Stimulated activated CD4-positive, alpha-beta T cell treated with anti-CD3 and anti-CD28 coated beads, Interleukin-4, amount 100 ng/mL, for 24 hours (primary cell): ENCODE measurements at places on chromosomes 3 and 15.
A peak's percentile ranks its signal among the peaks of the same experiment; 100 is the strongest.

GRCh38 chr15:77624868-77625267 lies 7.8 kb downstream of the LINGO1 start:
- no peak for DNase-seq

DNA sequence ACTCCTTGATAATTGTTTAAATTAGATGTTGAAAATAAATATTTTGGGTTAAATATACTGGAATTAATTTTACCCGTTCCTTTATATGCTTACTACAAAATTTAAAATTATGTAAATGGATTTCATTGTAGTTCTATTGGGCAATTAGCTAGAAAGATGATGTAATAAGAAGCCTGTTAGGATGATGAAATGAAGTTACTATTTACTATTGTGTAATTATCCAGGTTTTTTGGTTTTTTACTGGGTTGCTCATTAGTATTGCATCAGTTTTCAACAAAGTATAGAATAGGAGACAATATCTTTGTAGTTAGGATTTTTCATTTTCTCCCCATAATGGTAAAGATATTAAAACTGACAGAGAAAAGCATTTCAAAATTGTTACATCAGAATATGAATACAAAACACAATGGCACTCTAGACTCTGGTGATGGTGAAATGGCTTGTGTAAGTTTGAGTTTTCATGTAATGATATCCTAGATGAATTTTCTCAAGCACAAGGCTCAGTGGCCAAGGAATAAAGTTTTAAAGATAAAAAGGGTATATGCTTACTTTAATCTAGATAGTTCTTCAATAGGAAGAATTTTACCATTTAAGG lies 222.0 kb downstream of the P3H2 start:
- DNase-seq, result no peak

GRCh38 chr3:102066470-102066869 lies 217.2 kb downstream of the NFKBIZ start:
- DNase-seq, result no peak

GRCh38 chr15:91660174-91660649 lies 193.3 kb upstream of the SLCO3A1 start:
- no peak for DNase-seq

- DNase-seq, result no peak
Observed at GRCh38 chr3:78139166-78139565, 1099.3 kb downstream of the ROBO2 start.

DNA sequence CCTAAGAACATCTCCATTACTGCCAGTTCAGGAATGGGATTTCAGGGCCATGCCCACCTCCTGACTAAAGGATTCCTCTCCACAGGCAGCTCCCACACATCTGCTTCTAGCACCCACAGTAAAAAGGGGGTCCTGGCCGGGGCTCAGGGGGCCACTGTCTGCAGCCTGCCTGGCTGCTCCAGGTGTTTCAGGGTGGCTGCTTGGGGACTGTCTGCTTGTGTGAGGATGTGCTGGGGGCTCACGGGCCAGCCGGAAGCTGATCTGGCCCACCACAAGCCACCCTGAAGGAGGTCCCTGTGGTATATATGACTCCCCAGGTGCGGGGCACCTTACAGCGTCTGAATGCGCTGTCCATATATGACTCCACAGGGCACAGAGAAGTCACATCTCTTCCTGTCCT lies 135.4 kb downstream of the NSMCE3 start:
- DNase-seq, result no peak

DNA sequence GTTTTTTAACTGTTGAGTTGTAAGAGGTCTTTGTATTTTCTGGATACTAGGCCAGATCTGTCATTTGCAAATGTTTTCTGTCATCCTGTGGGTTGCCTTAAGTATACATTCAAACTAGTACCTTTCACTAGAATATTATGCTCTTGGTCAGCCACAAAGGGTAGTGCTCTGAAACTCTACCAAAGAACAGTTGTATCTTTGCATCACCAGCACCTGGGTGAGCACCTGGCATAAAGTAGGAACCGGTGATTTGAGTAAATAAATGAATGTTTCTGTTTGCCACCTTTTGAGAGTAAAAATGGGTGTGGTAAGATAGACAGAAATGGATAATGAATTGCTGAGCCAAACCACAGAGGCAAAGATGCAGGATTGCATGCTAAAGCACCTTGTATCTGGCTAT lies 98.7 kb downstream of the SLCO3A1 start:
- DNase-seq, result no peak

DNA sequence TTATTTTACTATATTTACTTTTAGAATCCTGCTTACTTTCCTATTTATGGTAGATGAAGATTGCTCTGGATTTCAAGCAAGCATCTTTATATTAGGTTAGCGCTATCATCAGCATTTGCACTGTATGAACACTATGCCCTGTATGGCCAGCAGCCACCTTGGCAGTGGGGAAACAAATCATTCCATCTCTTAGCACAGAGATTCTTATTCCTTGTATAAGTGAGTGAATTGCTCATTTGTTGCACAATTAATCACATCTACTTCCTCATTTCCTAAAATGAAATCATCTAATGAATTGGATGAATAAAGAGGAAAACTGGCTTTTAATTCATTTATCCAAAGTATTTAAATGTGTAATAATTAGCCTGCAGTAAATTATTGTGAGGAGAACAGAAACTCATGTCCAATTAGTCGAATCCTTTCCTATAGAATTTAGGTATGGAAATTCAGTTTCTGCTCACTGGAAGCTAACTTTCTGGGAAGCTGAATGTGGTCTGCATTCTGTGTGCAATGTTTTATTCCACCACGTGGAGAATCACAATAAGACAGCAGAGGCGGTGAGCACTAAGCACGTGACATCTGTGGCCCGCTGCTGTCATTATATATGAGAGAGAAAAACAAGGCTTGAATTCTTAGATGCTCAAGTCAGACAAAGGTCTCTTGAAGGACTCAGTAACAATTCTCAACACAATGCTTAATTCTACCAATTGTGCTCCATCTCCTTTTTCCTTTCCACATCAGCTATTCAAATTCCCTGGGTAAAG lies 93.4 kb downstream of the PEX5L start:
- DNase-seq, result no peak

- no peak for DNase-seq
Observed at GRCh38 chr3:159029306-159030026, 227.6 kb downstream of the MFSD1 start.

DNA sequence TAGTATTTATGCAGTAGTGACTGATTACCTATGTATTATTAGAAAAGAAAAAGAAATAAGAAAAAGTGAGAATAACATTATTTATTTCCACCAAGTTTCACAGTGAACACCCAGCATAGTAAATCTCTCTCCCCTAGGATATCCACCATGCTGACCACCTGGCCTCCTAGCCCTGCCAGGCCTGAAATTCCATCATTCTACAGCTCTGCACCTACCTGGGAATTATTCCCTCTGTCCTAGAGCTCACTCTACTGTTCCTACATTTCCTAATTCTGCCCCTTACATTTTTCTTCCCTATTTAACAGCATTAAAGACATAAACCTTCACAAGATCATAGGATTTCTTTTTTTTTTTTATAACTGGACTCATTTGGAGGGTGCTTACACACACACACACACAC lies 525.3 kb upstream of the PPP2R3A start:
- no peak for DNase-seq

DNA sequence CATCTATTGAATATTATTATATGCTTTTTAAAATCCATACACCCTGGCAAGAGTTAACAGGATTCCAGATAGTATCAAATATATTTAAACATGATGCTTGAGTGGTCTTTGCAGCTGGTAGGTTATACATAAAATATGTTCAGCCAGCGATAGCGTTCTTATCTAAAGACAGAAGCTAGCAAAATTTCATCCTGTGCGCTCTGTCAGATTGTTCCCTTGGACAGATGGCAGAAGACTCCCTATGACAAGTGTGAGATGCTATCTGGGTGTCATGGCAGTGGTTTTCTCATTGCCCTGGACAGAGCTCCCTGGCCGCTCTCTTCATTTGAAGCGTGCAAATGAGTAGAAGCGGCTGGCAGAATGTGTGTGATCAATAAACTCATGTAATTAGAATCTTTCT lies 175.2 kb upstream of the SOX14 start:
- no peak for DNase-seq

- DNase-seq, result no peak
Observed at GRCh38 chr3:144708437-144708836, 736.8 kb downstream of the DIPK2A start.

GRCh38 chr3:32791833-32792232 lies 26.0 kb upstream of the TRIM71 start:
- no peak for DNase-seq

DNA sequence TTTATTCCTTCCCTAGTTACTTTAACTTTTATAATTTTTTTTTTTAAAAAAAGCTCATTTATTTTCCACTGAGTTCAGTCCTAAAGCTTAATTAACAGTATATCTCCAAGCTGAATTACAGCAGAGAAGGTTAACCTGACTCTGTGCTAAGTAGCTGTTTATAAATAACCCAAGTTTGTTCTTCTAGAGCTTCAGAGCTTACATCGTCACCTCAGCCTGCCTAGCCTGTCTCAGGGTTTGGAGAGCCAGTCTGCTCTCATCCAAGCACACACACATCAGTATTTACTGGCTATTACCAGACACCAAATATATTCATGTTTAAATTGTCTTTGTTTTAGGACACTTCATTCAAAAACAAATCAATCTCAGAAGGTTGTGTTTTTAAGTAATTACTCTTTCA lies 154.9 kb downstream of the CDIN1 start:
- DNase-seq, result no peak

- no peak for DNase-seq
Observed at GRCh38 chr3:143865302-143865701, 17.0 kb upstream of the SLC9A9 start.

DNA sequence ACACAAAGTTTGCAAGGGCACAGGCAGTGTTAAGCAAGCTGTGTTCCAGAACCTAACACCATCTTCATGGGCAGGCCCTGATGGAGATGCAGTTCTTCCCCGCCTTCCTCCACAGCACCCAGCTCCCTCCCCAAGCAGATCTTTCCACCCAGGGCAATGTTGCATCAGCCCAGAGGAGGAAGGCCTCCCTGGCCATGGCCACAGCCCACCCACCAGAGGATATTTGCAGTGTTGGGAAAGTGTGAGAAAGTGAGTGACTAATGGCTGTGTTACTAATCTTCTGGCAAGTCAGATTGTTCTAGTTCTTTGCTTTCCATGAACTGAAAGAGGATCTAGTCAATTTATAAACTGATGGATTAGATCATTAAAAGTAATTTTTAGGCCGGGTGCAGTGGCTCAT lies 42.0 kb upstream of the ATP10A start:
- DNase-seq, result peak; percentile 55

DNA sequence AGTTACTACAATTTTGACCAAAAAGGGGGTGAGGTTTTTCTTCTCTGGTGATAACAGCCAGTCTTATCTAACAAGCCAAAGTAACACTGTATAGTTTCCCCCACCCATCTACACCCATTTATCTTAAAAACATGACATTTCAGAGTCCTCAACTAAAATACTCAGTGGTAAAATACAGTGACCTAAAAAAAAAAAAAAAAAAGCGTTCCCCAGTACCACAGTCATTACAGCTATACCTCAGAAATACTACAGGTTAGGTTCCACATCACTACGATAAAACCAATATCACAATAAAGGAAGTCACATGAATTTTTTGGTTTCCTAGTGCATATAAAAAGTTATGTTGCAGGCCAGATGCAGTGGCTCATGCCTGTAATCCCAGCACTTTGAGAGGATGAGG lies 13.8 kb downstream of the DENND4A start:
- no peak for DNase-seq

DNA sequence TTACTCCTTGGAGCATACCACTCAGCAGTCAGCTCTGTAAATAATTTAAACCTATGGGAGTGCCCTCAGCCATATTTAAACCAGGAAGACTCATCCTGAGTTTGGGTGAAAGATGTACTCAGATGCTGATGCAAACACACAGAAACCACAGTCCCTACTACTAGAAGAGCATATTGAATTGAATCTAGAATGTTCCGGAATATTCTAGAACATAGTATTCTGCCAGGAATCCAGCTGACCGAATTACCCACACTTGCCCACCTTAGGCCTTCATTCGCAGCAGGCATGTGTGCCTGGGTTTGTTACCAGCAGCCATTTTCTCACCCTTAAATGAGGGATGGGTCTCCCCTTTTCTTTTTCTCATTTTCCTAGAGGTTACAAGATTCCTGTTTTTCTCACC lies 202.4 kb upstream of the ICE2 start:
- no peak for DNase-seq

GRCh38 chr3:189589179-189589569 lies 42.0 kb upstream of the TP63 start:
- DNase-seq, result no peak

- DNase-seq, result no peak
Observed at GRCh38 chr3:114850898-114851297, 296.2 kb downstream of the ZBTB20 start.

GRCh38 chr15:84904419-84904818 lies 20.0 kb downstream of the SLC28A1 start:
- DNase-seq, result no peak

- no peak for DNase-seq
Observed at GRCh38 chr3:184894051-184894450, 82.1 kb downstream of the VPS8 start.

- DNase-seq, result peak; percentile 50
Observed at GRCh38 chr3:33096093-33096868, 665 bp downstream of the GLB1 start.

GRCh38 chr15:90872486-90873184 lies 4.2 kb downstream of the FURIN start:
- DNase-seq, result peak; percentile 79

GRCh38 chr15:31802761-31803160 lies 227.6 kb upstream of the CHRNA7 start:
- DNase-seq, result no peak

DNA sequence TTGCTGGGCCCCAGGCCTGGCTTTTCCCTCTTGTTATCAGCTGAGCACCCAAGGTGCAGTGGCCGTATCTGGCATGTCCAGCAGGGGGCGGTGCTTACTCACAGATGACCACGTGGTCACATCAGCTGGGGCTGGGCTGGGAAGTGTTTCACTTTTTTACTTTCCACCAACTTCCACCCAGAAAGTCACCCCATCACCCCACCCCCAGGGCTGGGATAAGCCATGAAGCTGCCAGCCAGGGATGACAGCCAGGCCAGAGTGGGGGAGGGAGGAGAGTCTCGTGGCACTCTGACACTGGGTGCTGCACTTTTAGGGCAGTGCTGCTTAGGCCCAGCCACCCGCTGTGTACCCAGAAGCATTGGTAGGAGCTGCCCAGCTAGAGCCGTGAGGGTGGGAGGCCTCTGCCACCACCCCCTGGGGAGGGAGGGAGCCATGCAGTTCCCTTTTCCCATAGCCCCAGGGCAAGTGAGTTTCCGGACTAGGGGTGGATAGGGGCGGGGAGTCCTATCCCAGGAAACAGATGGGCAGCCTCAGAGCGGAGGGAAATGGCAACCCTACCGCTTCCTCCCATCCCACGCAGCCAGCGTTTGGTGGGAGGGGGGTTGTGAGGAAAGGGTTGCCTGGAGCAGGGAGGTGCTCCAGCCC lies 6.1 kb downstream of the PPCDC start:
- DNase-seq, result peak; percentile 91
